Breast epithelium (tissue), 4 donors: ENCODE measurements at places on chromosomes 1 and 21. TPM values are rescaled to one million over a fixed set of nuclear protein-coding genes. Genes with fewer than 3 reads are reported as not detected.

GRCh38 chr1:27887215-27888021, 15.1 kb downstream of the THEMIS2 start:
- no peaks in the 10 kb centered on the region for H3K27me3 ChIP-seq
- no peak overlapping the region for H3K4me3 ChIP-seq
- H3K36me3 ChIP-seq: no peaks in the 10 kb centered on the region
- DNase-seq: peak; percentile 17
- H3K27ac ChIP-seq: peak overlapping the region; percentile 25

- H3K27me3 ChIP-seq: no peaks in the 10 kb centered on the region
- no peak for DNase-seq
- H3K27ac ChIP-seq: peak overlapping the region; percentile 51
- no peaks in the 10 kb centered on the region for H3K36me3 ChIP-seq
- H3K4me3 ChIP-seq: no peak overlapping the region
- H3K4me1 ChIP-seq: peaks cover 5% of the 10 kb centered on the region
Observed at GRCh38 chr1:94983171-94983739, 56.3 kb upstream of the CNN3 start.

GRCh38 chr1:193674292-193674944, 488.0 kb upstream of the B3GALT2 start:
- no peak overlapping the region for H3K27ac ChIP-seq
- no peaks in the 10 kb centered on the region for H3K4me1 ChIP-seq
- H3K36me3 ChIP-seq: no peaks in the 10 kb centered on the region
- no peak overlapping the region for H3K4me3 ChIP-seq

DNA sequence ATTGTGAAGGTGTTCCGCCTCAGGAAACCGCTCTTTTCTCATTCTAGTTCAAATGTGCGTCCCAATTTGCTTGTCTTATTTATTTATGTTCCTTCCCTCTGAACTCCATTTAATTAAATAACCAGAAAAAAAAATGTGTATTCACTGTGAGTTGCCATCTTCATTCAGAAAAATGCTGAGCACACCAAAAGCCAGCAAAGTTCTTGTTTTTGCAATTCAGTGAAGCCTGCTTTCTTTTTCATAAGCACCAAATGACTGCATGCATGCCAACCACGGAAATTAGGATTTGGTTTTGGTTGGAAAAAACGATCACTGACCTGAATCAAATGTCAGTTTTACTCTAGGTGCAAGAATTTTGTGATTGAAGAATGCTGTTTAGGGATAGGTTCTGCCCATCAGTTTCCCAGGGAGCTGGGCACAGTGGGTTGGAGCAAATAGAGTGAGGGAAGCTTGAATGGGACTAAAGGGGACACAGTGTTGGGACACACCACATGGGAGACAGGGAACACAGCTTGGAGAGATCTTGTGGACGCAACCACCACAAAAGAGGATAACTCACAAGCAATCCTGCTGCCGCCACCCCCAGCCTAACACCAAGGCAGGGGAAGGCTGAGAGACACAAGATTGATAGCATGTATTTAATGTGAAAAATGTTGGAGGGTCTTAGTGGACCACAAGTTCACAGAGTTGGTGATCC, 183.4 kb upstream of the GALNT2 start:
- peak; percentile 4 for DNase-seq
- H3K4me1 ChIP-seq: no peaks in the 10 kb centered on the region
- H3K4me3 ChIP-seq: no peak overlapping the region
- H3K27me3 ChIP-seq: no peaks in the 10 kb centered on the region
- no peaks in the 10 kb centered on the region for H3K36me3 ChIP-seq

- DNase-seq: peak; percentile 58
- peaks cover 1% of the 10 kb centered on the region for H3K4me1 ChIP-seq
- no peak overlapping the region for H3K4me3 ChIP-seq
- H3K36me3 ChIP-seq: no peaks in the 10 kb centered on the region
- no peaks in the 10 kb centered on the region for H3K27me3 ChIP-seq
Observed at GRCh38 chr1:116329524-116330341, 43.3 kb upstream of the ATP1A1 start.

DNA sequence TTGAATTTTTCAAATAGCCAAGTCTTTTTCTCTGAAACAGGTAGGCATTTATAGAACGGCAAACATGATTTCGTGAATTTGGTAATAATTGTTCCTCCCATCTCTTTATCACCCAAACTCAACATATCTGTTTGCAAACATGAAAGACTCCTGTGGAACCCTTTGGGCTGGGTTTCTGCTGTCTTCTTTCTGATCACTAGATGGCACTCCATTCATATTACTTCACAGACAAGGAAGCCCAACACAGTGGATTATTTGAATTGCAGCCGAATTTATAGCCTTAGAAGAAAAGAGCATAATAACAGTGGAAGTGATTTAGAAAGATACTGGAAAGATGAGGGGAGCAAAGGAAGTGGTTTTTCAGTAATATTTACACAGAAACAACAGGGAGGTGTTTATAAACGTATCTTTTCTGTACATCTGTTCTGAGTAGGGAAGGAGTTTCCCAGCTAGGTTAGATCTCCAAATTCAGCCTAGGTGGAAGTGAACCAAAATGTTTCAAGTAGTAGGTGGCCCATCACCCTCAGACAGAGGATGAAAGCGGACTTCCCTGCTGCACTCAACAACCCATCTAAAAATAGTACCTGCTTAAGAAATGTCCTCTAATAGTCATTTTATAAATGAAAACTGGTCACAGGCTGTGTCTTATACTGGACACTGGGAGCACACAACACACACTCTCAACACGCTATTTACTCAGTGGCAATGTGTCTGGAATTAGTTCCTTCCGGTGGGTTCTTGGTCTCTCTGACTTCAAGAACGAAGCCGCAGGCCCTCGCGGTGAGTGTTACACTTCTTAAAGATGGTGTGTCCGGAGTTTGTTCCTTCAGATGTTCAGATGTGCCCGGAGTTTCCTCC, 67.6 kb downstream of the MAP3K21 start:
- peaks cover 3% of the 10 kb centered on the region for H3K27me3 ChIP-seq
- DNase-seq: no peak
- H3K4me3 ChIP-seq: no peak overlapping the region

GRCh38 chr21:33109574-33110339, 39.8 kb downstream of the OLIG1 start:
- H3K4me1 ChIP-seq: no peaks in the 10 kb centered on the region
- no peaks in the 10 kb centered on the region for H3K27me3 ChIP-seq
- H3K36me3 ChIP-seq: no peaks in the 10 kb centered on the region
- H3K27ac ChIP-seq: no peak overlapping the region

GRCh38 chr21:41753006-41753898, 13.6 kb downstream of the RIPK4 start:
- H3K4me1 ChIP-seq: no peaks in the 10 kb centered on the region
- DNase-seq: no peak
- no peaks in the 10 kb centered on the region for H3K27me3 ChIP-seq
- H3K36me3 ChIP-seq: no peaks in the 10 kb centered on the region
- no peak overlapping the region for H3K27ac ChIP-seq

DNA sequence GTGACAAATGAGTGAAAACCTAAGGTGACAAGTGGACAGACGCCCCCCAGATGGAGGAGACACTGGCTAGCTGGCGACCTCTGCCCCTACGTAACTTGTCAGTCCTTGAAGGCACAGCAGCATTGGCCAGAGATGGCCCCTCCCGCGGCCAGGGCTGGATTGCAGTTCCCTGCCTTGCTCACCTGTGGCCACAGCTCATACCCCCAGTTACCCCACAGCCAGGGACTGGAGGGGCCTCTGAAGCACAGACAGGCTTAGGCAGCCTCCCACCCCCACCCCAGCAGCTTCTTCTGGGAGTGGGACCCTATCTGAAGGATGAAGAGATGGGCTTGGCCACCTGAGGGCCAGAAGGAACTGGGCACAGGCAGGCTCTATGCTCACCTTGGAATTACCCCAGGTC, 3.7 kb downstream of the HES3 start:
- no peak overlapping the region for H3K27ac ChIP-seq
- no peaks in the 10 kb centered on the region for H3K36me3 ChIP-seq
- no peak overlapping the region for H3K4me3 ChIP-seq
- peaks cover 78% of the 10 kb centered on the region for H3K27me3 ChIP-seq
- H3K4me1 ChIP-seq: no peaks in the 10 kb centered on the region

- H3K27me3 ChIP-seq: no peaks in the 10 kb centered on the region
- no peaks in the 10 kb centered on the region for H3K4me1 ChIP-seq
- no peak overlapping the region for H3K4me3 ChIP-seq
Observed at GRCh38 chr1:13956393-13956792, 256.4 kb downstream of the PRDM2 start.

DNA sequence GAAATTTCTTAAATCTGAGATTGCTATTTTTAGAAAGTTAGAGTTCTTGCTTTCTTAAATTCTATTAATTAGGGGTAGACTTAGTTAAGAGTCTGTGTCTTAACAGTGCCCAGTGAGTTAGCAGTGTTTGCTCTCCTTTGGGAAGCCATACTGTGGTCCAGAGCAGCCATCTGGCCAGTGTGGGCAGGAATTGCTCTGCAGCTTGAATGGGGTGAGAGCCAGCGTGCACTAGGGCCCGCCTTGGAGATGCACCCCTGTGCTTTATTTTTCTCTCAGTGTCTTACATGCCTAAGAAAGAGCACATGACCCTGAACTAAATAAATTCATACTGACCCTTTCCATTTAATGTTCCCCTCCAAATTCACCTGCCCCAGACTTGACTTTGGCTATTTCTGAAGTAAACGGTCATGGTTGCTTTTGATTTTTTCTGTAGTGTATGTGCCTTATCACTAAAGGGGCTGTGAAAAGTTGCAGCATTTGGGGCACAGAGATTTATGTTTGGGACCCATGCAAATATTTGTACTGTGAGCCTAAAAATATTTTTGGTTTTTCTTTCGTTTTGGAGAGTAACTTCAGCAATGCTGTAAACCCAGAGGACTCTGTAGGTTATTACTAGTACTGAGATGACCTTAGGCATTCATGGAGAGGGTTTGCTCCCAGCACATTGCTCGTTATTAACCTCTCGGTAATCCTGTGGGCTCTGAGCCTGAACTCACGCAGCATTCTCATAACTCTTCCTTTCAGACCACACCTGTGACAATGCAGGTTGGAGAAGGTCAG, 21.3 kb upstream of the KCNQ4 start:
- no peaks in the 10 kb centered on the region for H3K4me1 ChIP-seq
- no peak for DNase-seq
- no peak overlapping the region for H3K27ac ChIP-seq
- no peak overlapping the region for H3K4me3 ChIP-seq

Gene NPHS2
- not detected for total RNA-seq

Gene SLC16A4
- 0.96 TPM for total RNA-seq

Gene A3GALT2
- not detected for total RNA-seq

Gene S100A7
- not detected for total RNA-seq

Gene STUM
- total RNA-seq: 7.2 TPM

Gene EDN2
- not detected for total RNA-seq

Gene C1orf53
- total RNA-seq: 2.6 TPM
